ENCODE measurements at places on chromosomes 1 and 21.

GRCh38 chr21:17548262-17548661 lies 35.4 kb downstream of the CXADR start:
- DNase-seq, result no peak

GRCh38 chr1:215844266-215844665 lies 277.2 kb downstream of the KCTD3 start:
- no peak for DNase-seq

- no peak for DNase-seq
Measured at GRCh38 chr1:207999274-207999915, 88.5 kb upstream of the CD34 start.

DNA sequence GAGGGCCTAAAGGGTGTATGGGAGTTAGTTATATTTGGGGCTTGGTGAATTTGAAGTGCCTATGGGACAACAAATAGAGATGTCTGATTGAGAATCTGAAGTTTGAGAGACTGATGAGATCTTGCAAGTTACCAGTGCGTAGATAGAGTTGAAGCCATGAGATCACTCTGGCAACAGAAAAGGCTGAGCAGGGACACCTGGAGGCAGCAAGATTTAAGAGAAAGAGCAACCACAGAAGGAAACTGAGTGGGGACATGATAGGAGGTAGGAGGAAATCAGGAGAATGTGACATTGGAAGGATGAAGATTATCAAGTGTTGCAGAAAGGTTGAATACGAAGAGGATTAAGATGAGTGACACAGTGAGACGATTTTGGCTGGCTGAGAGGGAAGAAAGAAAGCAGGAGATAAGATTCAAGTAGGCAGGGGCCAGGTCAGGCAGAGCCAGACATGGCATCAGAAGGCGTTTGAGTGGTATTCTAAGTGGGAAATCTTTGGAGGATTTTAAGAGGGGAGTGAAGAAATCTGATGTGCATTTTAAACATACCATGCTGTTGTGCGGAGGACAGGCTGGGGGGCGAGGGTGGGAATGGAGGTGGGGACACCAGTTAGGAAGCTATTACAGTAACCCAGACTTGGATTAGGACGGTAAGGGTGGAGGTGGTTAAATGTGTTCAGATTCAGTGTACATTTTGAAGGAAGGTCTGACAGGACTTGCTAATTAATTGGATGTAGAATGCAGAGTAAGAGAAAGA lies 3.0 kb upstream of the MPL start:
- DNase-seq, result no peak

DNA sequence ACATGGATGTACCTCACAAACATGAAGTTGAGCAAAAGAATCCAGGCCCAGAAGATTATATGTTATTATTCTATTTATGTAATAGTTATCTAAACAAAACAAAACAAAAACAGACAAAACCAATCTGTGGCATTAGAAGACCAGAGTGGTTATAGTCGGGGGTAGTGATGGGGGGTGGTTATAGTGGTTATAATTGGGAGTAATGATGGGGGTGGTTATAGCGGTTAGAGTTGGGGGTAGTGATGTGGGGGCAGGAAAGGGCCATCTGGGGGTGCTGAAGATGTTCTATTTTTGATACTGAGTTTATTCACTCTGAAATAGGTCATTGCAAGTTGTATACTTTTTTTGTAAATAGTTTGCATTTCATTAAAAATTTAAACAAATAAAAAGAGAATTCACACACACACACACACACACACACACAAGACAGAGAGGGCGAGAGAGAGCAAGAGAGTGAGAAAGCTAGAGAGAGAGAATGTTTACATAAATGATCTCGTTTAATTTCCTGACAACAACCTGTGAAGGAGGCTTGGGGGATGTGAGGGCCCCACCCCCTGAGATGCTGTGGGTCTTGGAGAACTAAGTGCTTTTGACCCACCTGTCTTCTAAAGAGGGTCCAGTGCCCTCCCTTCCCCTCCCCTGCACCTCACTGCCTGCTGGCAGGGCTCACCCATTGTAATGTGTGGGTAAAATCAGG lies 37.4 kb downstream of the RHOU start:
- no peak for DNase-seq

DNA sequence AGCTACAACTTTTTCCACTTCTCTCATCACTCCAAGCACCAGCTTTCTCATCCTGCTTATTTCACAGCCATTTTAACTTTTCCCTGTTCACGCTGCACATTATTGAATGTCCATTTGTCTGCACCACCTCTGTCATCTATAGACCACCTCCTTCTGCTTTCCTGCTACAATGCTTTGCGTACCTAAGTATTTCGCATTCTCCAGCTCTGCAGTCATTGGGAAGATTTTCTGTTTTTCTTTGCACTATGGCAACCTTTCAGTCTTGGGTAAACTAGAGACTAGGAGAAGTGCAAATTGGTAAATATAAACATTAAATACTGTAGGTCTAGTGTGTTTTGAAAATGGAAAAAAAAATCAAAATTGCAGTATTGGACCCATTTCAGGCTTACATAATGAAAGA lies 835 bp downstream of the CCDC30 start:
- DNase-seq, result no peak

GRCh38 chr1:207497941-207498340 lies 2.0 kb downstream of the CR1 start:
- no peak for DNase-seq

DNA sequence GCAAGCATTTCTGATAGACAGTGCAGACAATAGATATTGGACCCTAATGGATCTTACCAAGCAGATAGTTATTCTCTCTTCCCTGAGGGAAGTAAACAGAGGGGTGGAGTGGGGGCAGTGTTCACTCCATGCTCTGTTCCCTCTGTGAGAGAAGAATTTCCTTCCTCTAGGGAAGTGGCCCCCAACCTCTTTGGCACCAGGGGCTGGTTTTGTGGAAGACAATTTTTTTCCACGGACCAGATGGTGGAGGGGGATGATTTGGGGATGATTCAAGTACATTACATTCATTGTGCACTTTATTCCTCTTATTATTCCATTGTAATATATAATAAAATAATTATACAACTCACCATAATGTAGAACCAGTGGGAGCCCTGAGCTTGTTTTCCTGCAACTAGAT lies 459.9 kb downstream of the ADGRL2 start:
- DNase-seq, result no peak

- DNase-seq, result no peak
Measured at GRCh38 chr21:14538483-14538882, 7.6 kb downstream of the SAMSN1 start.

- DNase-seq, result peak; percentile 90
Measured at GRCh38 chr1:201702936-201703335, 126.0 kb upstream of the IPO9 start.

DNA sequence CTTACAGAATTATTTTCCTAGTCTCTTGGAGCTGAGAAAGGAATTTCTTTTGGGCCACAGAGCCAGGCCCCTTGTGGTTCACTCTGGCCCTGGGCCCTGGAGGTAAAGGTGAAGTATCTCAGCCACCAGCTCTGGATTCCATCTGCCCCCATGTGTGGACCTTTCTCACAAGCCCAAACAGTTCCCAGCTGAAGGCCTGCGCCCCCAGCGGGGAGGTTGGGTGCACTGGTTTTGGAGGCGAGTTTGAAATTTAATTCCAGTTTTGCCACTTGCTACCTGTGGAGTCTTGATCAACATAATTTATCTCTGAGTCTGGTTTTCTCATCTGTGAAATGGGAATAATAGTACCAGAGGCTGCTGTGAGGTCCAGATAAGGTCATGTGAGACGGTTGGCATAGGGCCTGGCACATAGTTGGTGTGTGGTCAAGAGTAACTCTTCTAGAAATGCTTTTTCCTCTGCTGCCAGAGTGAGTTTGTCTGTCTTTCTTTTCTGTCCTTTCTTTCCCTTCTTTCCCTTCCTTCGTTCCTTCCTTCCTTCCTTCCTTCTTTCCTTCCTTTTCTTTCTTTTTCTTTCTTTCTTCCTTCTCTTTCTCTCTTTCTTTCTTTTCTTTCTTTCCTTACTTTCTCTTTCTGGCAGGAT lies 6.1 kb downstream of the AGTRAP start:
- no peak for DNase-seq

DNA sequence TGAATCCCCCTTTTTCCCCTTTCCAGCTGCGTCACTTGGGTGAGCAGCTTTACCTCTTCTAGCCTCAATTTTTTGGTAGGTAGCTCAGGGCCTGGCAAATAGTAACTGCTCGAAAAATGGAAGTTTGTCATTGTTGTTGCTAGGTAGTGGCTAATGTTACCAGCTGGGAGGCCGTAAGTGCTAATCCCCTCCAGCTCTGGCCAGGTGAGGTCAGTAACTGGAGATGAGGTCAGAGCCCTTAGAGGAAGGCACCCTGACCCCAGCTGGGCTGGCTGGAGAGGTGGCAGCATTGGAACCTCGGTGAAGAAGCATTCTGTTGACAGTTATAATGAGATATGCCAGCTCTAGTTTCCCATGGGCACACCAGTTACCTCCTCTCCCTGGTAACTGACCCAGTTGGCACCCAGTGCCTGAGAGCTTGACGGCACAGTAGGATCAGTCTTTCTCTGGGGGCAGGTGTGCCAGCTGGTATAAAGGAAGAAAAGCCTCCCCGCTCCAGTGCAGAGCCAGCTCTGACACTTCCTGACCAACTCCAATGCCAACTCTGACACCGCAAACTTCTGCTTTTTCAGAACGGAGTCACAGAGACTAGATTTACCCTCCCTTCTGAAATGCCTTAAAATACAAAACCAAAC lies 35.0 kb upstream of the SLC2A1 start:
- no peak for DNase-seq

GRCh38 chr1:110449661-110450651 lies 993 bp upstream of the PROK1 start:
- DNase-seq, result no peak

DNA sequence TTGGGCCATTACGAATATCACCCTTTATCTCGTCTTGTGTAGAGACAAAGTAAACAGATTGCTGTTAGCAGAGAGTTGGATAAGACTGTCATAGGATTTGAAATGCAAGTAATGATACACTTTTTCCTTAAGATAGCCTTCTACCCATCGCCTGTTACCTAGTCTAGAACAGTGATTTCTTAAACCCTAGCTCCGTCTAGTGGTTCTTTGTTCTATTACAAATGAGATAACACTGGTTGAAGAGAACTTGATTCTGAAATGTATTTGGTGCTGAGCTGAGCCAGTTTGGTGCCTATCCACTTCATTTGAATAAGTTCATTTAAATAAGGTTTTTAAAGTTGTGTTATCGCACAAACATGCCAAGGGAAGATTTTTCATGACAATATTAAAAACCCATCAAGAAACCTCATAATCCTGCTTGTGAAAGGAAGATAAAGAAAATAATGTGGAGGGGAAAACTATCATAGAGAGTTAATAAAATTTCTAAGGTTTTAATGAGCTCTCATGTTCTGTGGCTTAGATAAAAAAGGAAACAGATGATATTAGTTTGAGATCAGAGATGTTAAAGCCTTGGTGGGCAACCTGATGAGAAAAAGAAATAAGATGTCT lies 1.5 kb upstream of the KCNH1 start:
- no peak for DNase-seq

DNA sequence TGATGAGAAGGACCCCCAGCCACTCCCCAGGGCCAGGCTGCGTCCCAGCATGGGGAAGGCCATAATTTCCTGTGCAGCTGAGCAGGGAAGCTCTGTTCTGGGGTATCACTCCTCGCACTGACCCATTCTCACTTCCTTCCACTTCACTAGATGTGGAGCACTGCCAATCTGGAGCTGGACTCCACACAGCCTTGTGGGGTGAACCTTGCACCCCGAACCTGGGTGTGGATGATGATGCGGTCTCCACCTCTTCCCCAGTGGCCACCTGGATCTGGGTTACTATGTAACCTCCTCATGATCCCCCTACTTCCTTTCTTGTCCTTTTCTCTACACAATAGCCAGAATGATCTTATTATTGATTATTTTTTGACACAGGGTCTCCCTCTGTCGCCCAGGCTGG lies 36.7 kb downstream of the CTNNBIP1 start:
- DNase-seq, result no peak

GRCh38 chr1:44000122-44000665 lies 8.8 kb downstream of the CCDC24 start:
- DNase-seq, result no peak

GRCh38 chr1:172875892-172876291 lies 174.8 kb downstream of the TNFSF18 start:
- DNase-seq, result no peak

DNA sequence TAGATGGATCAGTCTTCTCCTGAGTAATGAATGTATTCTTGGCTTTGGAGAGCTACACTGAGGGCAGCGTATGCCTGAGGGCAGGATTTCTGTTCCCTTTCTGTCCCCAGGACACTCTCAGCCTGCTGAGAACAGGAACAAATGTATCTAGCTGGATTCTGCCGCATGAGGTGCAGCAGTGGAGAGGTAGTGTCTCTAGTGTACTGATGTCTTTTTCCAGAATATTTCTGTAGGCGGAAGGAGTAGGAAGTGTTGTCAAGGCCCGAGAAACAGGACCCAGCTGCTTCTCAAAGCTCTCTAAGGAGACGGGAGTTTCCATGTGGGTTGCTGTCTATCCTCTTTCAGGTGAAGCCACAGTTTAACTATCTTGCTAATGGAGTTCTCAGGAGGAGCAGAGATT lies 65.5 kb downstream of the MT1HL1 start:
- DNase-seq, result no peak

DNA sequence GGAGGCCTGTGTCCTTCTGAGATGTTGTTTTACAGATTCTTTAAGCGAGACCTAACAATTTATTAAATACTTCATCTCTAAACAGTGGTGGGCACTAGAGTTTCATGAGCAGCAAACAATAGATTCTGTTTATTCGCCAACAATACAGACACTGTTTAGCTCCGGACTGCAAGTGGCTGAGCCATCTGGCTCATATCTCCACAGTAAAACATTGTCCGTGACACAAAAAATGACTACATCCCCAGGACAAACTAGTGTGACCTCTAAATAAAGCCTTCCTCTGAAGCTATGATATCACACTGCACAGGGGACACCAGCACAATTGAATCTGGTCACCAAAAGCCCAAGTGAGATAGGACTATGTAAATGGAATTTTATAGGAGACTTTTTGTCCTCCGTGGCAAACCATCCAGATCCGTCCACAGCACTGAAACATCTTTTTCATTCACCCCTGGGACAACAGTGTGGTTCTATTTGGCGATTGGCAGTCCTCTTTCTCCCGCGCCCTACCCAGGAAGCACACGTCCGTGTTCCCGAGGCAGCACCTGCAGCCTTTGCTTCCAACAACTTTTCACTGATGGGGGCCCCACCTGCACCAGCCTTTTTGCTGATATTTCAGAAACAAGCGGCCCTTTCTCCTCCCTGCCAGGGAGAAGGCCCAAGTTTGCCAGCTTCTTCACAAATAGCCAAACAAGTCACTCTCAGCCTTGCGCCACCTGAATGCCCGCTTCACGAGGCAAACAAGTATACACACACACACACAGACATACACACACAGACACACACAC lies 47.4 kb downstream of the OLIG1 start:
- DNase-seq, result no peak

DNA sequence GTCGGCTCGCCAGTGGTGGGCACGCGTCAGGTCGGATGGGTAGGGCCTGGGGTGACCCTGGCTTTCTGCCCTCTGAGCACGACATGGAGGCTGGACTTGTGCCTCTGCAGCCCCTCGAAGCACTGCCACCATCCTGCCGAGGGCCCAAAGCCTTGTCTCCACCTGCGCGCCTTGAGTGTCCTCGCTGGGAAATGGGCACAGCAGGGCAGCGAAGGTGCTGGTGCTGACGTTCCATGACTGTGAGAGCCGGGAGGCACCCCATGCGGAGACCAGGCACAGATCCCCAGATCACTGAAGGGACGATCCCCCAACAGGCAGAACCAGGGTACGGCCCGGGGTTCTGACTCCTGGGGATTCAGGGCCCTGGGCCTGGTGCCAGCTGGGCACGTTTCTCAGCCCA lies 60.3 kb downstream of the SIK1 start:
- DNase-seq, result no peak
